ENCODE measurements at places on chromosomes 7 and 10.

DNA sequence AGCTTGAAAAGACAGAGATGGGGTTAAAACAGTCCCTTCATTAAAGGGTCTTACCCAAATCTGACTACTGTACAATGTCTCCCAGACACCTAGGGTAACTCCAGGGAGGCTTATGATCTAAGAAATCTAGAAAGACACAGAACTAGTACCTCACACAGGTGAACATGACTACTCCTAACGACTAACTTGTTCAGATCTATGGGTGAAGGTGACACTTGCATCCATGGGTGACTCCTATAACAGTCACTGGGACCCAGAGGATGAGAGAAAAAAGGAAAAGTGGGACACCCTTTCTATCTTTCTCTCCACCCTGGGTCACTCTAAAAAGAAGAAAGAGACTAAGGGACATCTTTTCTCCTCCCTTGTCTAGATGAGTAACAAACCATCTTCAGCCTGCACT is 19.2 kb downstream of the AKR1C8 start:
- DNase-seq: peak; percentile 34

DNA sequence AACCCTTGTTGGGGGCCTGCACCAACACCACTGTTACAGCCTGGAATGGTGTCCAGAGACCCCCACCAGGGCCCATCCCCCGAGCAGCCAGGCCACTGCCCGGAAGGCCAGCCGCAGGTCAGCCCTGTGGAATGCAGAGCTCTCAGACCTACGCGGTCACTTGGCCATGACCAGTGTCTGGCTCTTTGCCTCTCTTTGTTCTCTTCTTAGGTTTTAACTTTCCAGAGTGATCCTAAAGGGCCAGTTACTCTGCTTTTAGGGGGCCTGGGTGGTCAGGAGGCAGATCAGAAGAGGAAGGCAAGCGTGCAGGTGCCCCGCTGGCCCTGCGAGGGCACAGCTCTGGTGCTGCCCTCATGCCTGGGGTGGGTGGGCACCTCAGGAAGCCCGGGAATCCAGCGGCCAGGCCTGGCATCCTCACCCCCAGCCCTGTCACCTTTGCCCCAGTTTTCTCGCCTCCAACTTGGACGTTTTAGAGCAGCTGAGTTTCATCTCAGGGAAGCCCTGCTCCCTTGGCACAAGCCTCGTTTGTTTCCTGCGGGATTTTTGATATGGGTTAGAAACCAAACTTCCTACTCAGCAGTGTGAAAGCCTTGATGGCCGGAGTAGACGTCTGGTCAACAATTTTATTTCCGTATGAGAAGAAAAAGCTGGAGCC is 62.5 kb upstream of the CHST15 start:
- peak; percentile 54 for DNase-seq

DNA sequence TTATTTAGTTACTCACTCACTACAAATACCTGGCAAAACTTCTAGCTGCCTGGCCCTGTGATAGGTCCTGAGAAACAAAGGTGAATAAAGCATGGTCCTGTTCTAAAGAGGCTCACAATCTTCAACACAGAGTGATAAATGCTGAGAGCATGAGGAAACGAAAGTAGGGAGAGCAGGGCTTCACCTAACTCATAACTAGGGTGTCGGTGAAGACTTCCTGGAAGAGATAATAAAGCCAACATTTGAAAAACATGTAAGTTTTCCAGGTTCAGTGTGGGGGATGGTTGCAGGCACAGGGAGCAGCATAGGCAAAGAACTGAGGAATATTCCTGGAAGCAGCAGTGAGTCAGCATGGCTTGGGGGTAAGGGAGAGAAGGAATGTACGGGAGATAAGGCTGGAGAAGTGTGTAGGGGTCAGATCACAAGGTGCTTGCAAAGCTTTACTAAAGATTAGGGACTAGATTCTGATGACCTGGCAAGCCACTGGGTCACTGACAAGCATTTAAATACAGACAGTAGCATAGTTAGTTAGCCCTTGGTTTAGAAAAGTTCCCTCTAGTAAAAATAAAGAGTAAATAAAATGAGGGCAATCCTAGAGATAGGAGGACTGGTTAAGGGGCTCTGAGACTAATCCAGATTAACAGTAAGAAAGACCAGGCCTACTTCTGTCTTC is 5.1 kb downstream of the KEL start:
- no peak for DNase-seq

- DNase-seq: no peak
Measured at GRCh38 chr10:71905164-71905563, 54.1 kb upstream of the PSAP start.

- DNase-seq: no peak
Measured at GRCh38 chr10:28880683-28880950, 203.3 kb downstream of the BAMBI start.

- DNase-seq: no peak
Measured at GRCh38 chr7:133937786-133938185, 189.4 kb upstream of the LRGUK start.

DNA sequence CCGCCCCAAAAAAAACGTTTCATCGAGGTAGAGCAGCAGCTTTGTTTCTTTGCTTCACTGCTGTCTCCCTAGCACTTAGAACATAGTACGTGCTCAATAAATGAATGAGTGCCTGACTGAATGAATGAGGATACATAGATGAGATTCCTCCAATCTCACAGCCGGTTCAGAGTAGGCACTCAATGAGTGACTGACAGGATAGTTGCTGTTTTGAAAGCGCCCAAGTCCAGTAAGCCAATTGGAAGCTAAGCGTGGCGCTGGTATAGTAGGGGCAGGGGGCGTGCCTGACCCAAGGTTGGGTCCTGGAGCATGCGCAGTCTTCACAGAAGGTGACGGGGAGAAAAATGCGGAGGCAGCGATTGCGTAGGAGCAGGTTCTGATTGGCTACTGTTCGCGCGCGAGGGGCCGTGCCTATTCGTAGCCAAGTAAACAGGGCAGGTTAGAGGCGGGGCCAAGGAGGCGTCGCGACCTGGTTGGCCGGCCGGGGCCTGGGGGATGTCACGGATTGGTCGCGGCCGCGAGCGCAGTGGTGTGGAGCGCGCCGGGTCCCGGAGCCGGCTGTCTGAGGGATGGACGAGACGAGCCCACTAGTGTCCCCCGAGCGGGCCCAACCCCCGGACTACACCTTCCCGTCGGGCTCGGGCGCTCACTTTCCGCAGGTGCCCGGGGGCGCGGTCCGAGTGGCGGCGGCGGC is at the start of gene PI4K2A:
PI4K2A (plus strand) TSS at position 498 of the 694 bp plus-strand sequence; CDS start at position 570, 72 bp downstream.
- peak; percentile 100 for DNase-seq
